Left ventricle myocardium superior (tissue), 1 donor: ENCODE measurements at places on chromosomes 16 and 17. TPM values are rescaled to one million over a fixed set of nuclear protein-coding genes. Genes with fewer than 3 reads are reported as not detected.

DNA sequence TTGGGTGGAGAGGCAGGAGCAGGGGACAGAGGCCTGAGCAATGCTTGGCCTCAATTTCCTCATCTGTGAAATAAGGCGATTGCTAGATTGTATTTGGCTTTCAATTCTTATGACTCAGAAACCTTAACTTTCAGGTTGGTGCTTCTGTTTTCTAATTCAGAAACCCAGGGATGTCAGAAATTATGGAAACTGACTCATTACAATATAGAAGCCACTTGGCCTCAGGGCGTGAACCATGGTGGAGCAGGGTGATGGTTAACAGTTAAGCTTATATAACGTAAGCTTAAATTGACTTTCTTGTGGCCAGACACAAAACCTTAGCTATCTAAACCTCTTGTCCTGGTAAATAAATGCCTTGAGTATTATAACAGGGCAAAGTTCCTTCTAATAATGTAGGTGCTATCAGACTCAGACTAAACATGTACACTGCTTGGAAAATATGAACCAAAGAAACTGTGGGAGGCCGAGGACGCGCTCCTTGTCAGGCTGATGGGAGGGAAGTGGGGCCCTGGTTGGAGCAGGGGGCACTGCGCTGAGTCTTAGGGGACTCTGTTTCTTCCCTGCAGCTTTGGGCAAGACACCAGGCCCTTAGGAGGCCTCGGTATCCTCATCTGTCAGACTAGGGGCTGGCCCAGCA, 17.1 kb upstream of the SREBF1 start:
- no peak for DNase-seq

GRCh38 chr17:43574896-43575525, 28.9 kb upstream of the ETV4 start:
- no peak for DNase-seq

GRCh38 chr16:4640572-4641305, 16.1 kb downstream of the MGRN1 start:
- no peak for DNase-seq

GRCh38 chr16:87586201-87586782, 16.0 kb upstream of the JPH3 start:
- DNase-seq: no peak

DNA sequence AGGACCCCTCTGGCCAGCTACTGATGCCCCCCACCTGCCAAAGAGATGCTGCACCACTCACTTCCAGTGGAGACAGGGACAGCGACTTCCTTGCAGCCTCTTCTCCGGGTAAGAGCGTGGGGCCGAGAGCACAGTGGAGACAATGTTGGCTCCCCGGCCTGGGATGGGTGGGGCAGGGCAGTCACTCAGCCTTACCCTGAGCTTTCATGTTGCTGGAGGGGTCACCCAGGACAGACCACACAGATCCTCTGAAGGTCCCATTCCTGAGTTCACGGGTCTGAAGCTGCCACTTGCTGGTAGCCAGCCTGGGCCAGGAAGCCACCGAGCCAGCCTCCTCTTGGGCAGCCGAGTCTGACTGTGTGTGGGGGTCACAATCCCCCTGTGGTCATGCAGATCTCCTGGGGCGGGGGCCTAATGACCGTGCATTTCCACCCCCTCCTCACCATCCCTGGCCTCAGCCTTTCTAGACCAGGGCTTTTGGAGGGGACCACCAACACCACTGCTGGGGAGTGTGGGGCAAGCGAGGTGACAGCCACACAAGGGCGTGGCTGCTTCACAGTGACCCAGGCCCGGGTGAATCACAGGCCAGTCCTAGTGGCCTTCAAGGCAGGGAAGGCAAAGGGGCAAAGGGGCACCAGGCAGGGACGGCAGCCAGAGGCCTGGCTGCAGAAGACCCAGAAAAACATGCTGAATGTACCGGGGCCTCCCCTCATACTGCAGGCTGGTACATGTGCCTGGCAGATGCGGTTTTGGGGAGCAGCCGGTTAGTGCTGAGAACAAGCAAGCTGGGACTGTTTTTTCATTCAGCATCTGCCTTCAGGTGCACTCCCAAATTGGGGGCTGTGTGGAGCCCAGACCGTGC, 10.4 kb downstream of the TAF1C start:
- DNase-seq: no peak

GRCh38 chr16:77111056-77111565, 79.9 kb upstream of the MON1B start:
- DNase-seq: no peak

GRCh38 chr16:53689636-53690035, 14.0 kb downstream of the RPGRIP1L start:
- DNase-seq: no peak

DNA sequence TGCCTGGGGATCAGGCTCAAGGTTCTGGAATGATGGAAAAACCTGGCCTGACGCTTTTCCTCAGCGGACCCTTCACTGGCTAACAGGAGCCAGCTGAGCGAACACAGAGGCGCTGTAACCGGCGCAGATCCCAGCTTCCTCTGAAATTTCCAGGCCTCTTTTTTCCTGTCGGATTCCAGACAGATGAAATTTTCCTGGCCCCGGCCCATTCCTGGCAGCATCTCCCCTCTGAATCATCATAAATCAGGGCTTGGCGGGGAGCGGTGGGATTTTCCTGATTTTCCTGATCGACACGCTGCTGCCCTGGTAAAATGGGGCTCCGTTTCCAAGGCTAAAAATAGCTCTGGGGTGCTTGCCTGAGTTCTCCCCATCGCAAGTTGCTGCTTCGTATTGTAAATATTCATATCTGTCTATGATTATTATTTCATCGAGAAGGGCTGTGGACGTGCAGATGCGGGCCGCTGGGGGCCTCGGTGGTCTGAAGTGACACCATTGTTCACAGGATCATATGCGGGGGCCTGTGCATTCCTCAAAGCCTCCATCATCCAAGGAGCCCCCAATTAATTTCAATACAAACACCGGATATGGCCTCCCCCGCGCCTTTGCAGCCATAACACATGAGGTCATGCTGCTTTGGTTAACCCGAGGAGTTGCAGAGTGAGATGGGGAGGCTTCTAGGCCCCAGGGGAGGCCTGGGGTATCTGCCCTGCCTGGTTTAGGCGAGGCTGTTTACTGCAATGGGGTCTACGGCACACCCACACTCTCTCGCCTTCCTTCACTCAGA, 45.8 kb upstream of the ETV4 start:
- DNase-seq: peak; percentile 86

- DNase-seq: peak; percentile 49
These were observed 1.3 kb upstream of the DNAI2 start for GRCh38 chr17:74272731-74273201.

- DNase-seq: peak; percentile 67
These were observed at the start of gene CES3 for GRCh38 chr16:66961065-66961744. CES3 (plus strand) TSS chr16:66961266; CDS start chr16:66961308, 42 bp downstream.

- DNase-seq: peak; percentile 91
These were observed 16.0 kb upstream of the NUDT16L1 start for GRCh38 chr16:4677390-4677789.

DNA sequence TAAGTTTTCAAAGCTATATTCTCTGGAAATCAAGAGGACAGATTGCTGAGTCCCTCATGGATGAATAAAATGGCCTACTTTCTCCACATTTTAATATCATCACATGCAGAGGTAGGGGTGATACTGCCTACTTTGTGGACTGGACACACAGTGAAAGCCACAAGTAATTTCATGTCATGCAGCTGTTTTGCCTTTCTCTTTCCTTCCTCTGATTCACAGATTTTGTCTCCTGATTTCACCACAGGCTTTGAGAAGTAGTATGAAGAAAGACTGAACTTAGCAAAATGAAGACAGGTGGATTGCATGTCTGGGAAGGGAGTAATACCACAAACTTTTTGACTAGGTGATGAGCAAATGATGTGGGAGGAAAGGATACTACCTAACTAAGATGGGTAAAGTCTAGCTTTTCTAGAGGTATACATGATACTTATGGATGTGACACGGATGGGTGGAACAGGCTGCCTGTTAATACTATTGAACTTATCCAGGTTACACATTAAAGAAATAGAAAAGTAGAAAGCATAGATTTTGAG, 478.4 kb upstream of the GOT2 start:
- no peak for DNase-seq

DNA sequence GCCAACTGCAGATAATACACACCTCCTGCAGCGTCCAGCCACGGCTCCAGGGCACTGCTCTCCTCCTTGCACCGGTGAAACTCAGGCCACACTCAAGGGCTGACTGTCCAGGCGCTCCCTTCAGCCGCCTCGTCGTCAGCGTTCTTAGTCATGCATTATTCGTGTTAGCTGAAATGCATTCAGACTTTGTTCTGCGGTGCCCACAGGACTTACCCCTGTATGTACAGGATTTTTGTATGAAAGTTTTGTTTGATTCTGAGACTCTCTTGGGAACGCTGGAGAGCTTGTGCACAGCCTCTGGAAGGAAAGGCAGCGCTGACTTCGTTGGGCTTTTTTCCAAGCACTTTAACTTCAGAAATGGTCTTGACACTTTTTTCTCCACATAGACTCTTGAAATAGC, 22.1 kb downstream of the CIBAR2 start:
- no peak for DNase-seq

DNA sequence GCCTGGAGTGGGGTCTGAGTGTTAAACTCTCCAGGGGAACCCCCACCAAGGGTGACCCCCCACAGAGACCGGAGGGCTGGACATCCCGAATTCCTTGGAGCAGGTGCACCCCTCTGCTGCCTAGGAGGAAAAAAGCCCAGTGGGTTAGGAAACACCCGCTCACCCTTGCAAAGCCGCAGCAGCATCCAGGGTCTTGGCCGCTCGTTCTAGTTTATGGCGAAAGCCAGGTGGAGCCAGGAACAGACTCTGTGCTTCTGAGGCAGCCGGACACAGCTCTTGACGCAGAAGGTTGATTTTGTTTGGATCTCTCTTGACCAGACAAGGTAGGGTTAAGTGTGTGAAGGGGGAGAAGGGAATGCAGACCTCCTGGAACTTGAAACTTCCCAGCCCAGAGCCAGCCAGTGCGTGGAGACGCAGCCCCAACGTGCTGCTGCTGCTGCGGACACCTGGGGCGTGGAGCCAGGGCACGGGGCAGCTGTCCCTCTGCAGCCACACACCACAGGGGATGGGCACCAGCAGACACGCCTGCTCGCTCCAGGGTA, 154.5 kb downstream of the LAT start:
- no peak for DNase-seq

- peak; percentile 75 for DNase-seq
These were observed 24.8 kb downstream of the KLHDC4 start for GRCh38 chr16:87740909-87741424.

- DNase-seq: no peak
These were observed 30.7 kb downstream of the CEP95 start for GRCh38 chr17:64537488-64537887.

DNA sequence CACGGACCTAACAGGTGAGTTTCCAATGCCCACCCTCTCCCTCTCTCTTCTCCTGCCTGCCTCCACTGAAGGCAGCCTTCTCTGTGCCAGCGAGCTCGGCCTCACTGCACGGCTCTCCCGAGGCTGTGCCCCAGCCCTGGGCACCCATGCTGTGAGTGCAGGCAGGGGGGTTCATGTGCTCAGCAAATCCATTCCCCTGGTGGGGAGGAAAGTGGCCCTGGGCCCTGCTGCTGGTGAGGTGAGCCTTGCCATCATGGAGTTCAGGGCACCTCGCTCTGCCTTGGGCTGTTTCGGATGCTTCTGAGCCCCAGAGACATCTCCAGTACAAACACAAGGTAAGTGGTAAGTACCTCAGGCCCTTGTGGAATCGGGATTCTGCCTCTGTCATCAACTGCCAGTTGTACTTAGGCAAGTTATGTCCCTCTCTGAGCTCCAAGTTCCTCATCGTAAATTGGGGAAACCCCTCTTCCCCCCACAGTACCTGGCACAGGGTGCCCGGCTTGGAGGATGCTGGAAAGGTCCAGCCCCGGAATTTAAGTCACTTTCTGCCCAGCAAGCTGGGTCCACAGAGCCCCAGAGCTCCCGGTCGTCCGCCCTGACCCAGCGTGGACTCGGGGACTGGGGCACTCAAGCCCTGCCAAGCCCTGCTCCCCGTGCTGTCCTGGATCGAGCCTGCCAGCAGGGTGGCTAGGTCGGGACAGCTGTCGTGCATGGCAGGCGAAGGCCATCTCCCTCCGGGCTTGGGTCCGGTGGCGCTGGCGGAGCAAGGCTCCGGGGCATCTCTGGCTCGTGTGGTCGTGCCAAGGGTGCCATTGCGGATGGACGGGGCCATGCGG, 684 bp upstream of the NUDT16L1 start:
- no peak for DNase-seq

DNA sequence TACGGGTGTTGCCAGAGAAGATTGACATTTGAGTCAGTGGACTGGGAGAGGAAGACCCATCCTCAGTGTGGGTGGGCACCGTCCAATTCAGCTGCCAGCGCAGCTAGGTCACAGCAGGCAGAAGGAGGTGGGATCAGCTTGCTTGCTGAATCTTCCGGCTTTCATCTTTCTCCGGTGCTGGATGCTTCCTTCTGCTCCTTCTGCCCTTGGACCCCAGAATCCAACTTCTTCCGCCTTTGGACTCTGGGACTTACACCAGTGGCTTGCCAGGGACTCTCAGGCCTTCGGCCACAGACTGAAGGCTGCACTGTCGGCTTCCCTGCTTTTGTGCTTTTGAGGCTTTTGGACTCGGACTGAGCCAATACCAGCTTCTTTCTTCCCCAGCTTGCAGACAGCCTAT, 46.1 kb upstream of the RPL38 start:
- no peak for DNase-seq

GRCh38 chr16:56211435-56211981, 20.2 kb downstream of the GNAO1 start:
- no peak for DNase-seq

DNA sequence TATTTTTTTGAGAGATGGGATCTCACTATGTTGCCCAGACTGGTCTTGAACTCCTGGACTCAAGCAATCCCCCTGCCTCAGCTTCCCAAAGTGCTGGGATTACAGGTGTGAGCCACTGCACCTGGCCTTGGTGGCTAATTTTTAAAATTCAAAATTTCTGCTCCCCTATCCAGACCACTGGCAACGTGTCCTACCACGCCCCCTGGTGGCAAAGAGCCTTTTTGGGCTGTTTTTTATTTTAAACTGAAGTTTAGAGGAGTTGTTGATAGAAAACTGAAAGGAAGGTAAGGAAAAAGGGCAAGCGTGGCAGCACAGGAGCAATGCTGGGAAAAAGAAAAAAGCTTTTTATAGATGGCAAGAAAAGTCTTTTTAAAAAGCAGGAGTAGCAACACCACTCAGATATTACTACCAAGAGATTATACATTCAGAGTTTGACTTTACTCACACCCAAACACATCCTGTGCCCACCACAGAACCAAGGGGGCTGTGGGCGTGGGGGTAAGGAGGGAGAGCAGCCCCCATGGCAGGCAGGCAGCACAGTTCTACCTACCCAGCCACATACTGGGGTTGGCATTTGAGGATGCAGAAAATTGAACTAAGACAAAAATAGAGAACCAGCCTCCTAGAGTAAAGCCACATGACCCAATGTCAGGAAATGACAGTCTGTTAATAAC, 4.2 kb upstream of the MXRA7 start:
- peak; percentile 81 for DNase-seq

GRCh38 chr17:4625181-4625617, 16.3 kb downstream of the ALOX15 start:
- DNase-seq: no peak

The SALL1 gene
- not detected for total RNA-seq

The PPP1R1B gene
- total RNA-seq: 0.55 TPM

The PLK1 gene
- 0.52 TPM for total RNA-seq

The KRT23 gene
- total RNA-seq: not detected

The RNF222 gene
- total RNA-seq: not detected

The PLLP gene
- 3.1 TPM for total RNA-seq

The RHBDL3 gene
- total RNA-seq: 3.1 TPM

The IRX5 gene
- 0.47 TPM for total RNA-seq

The PRSS53 gene
- 0.87 TPM for total RNA-seq

The KAT2A gene
- 26.1 TPM for total RNA-seq

The KRTAP16-1 gene
- total RNA-seq: not detected

The GRIN2A gene
- 3.6 TPM for total RNA-seq

The CRYBA1 gene
- not detected for total RNA-seq

The PNPO gene
- 31.3 TPM for total RNA-seq
